HT-29 (cell line): ENCODE measurements at places on chromosomes 5 and 9.

- peak; percentile 25 for DNase-seq
Observed at GRCh38 chr9:34744295-34745221, 34.6 kb upstream of the CCL21 start.

GRCh38 chr5:161539016-161539415 lies 7.5 kb downstream of the GABRB2 start:
- no peak for DNase-seq

DNA sequence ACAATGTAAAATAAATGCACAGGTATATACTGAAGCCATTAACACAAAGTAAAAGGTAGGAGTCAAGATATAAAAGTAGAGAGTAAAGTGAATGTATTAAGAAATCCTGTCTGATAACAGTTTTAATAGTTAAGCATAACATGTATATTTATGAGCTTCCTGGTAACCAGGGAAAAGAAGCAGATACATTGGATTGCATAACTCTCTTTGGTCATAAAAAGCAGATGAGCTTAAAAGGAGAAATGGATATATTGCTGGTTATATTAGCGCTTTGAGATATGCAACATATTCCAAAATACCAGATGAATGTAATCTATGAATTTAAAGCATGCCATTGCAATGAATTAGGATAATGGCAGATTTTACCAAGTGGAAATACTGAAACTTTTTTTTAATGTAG lies 6.2 kb upstream of the TNFSF8 start:
- DNase-seq = no peak

GRCh38 chr5:20029266-20029665 lies 41.3 kb upstream of the CDH18 start:
- no peak for DNase-seq

DNA sequence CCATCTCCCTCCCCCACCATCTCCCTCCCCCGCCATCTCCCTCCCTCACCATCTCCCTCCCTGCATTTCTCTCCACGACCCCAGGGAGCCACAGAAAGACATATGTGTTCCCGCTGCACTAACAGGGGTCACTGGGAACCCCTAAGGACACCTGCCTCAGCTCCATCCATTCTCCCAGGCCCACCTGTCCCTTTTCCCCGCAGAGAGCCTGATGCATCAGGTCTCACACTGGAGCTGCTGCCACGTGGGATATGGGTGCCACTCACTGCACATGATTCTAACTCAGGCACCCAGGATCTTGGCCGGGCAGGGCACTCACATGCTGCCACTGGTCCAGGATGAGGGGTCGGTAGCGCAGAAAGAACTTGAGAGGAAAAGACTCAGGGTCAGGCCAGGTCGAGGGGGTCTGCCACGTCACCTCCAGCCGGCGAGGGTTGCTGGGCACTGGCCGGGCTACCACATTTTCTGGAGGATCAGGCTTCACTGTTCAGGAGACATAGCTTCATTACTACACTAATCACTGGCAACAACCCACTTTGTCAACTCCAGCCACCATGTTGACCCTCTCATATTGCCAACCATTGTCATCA lies 33.2 kb upstream of the ENHO start:
- DNase-seq = no peak

DNA sequence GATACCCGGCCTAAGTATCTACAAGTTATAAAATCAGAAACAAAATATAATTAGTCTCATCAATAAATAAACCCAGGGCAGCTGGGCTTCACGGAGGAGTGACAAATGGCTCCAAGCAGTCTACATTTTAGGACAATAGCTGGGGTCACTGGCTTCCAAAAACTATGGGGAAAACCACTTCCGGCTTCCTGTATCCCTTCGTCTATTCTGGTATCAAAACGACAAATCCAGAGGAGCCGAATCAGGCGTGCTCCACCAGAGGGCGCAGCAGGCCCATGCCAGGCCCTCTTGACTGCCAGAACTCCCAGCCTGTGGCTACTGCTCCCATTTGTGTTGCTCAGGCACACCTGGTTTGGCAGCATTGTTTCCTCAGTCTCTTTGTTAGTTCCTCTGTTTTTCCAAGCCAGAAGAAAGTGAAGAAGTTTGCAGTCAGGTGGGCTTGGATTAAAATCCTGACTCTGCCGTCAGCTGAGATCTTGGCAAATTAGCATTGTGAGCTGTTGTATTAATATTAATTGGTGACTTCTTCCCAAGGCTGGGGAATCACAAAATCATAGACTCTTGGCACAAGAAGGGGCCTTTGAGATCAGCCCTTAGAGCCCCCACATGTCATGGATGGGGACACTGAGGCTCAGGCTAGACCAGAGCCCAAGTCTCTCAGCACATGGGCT lies 11.6 kb upstream of the RAB14 start:
- DNase-seq = peak; percentile 97

GRCh38 chr5:77776554-77777206 lies 541 bp upstream of the TBCA start:
- DNase-seq = no peak
